ENCODE measurements at places on chromosomes 5 and 9.

DNA sequence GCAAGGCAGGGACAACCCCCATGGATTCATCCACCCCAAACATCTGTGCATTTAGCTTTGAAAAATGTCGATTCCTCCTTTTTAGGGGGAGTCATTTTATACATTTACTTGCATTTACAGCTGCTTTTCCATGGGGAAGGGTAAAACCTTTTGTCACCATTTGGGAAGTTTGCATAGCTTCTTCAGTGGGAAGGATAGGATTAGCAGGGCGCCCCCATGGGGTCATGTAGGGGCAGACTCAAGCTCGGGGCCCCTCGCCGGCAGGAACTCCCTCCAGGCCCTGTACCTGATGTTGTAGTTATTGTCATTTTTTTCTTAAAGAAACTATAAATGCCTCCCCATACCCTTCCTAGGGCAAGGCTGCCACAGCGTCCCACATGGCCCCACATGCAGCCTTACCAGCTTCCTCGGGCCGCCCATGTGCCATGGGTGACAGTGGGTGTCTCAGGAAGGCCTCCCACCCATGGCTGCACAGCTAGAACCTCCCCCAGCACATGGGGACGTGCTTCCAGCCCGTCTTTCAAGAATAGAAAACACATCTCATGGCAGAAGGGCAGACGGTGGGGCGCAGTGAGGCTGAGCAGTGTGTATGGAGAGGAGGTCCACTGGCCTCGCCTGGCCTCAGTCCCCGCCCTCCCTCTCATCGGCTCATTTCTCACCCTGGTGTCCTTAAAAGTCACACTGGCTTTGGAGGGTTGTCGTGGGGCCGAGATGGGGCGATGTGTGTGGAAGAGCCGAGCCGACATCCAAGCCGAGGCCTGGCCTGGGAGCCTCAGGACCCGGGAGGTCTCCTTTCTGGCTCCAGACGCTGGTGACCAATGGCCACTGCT, 76.1 kb upstream of the OTULINL start:
- DNase-seq, result no peak

DNA sequence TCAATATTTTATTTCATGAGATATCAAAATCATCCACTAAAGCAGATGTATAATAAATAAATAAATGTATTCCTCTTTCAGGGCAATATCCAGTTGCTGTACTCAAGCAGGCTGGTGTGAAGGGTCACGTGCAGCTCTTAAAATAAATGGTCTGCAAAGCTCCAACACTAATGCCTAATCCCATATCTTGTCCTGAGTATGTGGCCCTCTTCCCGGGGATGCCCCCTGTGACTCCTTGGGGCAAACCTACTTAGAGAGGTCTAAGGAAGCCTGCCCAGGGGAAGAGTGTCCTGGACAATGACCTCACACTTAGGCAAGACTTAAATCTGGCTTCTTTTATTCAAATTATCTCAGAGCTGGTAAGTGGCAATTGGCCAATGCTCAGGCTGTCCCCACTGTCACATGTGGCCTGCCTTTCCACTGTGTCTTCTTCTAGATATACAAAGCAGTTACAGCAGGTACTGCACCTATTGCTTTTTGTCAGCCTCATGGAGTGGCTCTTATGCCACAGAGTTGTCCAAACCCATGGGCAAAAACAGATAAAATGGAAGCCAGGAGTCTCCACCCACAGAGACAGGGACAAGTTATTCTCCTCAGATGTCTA, 55.3 kb downstream of the SEMA5A start:
- DNase-seq, result no peak

DNA sequence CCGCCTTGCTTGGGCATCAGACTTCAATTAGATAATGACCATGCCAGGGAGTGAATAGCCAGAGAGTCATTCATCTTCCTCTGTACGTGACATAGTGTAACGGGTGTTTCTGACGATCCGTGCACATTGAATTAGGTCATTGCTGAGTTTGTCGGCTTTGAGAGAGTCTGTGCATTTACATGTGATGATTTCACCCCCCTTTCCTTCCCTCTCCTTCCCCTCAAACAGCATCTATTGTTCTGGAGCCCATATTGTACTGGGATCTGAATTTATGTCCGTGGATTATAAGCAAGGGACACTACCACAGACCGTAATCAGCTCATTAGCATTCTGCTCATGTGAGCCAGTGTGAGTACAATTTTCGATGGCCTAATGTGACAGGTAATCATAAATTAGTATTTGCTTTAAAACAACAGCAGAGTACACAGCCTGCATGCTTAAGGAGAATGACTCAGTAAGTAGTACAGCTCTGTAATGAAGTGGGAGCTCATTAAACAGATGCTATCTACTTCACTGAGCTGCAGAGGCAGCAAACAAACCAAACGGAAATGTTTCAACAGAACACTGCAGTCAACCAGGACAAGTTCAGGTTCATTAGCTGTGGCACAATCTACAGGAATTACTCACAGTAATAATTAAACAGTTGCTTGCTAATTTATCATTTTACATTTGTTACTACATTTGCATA, 302.1 kb downstream of the CSNK1G3 start:
- no peak for DNase-seq

DNA sequence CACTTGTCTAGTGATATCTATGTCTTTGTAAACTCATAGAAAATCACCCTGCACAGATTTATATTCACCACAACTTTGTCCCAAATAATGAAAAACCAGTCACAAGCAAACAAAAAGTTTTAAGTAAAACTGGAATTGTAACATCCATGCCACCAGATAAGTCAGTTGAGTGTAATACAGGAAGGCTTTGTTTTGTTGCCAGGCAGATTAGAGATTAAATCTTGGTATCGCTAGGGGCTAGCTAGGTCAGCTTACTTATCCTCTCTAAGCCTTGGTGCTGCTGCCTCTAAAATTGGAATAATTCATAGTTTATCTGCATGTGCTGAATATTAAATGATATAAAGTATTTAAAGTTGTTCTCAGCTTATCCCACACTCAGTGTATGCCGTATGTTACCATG, 1062.5 kb downstream of the CDH9 start:
- DNase-seq, result no peak

GRCh38 chr9:68979538-68980314, 34.2 kb downstream of the PRKACG start:
- DNase-seq, result no peak

- no peak for DNase-seq
Measured at GRCh38 chr5:170963521-170963920, 101.7 kb downstream of the RANBP17 start.

DNA sequence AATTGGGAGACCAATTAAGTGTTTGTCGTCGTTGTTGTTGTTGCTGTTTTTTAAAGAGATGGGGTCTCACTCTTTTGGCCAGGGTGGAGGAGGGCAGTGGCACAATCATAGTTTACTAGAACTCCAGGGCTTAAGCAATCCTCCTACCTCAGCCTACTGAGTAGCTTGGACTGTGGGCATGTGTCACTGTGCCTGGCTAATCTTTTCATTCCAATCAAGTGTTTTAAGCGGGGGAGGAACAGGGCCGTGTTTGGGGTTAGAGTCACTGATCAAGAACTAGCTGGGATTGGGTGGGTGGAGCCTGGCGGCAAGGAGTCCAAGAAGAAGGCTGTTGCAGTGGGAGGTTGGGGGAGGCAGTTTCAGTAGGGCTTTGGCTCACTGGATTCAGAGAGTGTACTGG, 13.8 kb downstream of the SNX30 start:
- DNase-seq, result no peak

GRCh38 chr5:149355688-149356087, 2.2 kb upstream of the PCYOX1L start:
- DNase-seq, result no peak

DNA sequence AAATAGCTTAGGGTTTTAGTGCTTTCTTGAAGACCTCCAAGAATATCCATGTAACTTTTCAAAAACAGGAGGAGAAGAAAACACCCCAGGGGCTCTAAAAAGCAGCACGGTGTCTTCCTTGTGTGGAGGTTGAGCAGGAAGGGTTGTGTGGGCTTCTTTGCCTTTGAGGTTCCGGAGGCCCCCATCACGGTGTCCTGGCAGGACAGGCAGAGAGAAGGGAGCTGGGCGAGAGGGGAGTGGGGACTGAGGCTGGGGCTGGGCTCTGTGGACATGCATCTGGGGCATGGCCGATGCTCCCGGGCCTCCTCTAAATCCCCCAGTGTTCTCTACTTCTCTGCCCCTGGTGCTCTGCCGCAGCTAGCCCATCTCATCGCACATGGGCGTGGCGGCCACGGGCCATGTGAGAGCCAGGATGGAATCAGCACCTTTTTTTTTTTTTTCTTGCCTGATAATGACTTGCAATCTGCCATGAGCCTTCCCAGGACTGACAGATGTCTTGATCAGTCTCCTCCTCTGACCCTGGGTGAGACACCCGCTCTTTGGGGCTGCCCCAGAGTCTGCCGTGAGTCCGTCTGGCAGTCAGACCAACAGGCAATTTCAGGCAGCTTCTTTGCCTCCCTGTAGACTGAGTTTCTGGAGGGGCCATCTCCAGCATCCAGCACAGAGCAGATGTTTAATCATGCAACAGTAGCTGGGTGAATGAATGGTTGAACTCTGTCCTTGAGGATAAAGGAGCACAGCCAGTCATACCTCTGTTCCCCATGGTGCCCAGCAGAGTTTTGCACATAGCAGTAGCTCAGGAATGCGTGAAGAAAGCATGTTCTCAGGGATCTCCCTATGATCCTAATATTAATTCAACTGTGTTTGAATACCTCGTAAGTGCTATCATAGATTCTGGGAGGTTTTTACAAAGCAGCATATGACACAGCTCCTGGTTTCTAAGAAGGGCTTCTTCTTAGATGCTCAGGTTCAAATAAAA, 12.1 kb downstream of the CXCL14 start:
- no peak for DNase-seq

DNA sequence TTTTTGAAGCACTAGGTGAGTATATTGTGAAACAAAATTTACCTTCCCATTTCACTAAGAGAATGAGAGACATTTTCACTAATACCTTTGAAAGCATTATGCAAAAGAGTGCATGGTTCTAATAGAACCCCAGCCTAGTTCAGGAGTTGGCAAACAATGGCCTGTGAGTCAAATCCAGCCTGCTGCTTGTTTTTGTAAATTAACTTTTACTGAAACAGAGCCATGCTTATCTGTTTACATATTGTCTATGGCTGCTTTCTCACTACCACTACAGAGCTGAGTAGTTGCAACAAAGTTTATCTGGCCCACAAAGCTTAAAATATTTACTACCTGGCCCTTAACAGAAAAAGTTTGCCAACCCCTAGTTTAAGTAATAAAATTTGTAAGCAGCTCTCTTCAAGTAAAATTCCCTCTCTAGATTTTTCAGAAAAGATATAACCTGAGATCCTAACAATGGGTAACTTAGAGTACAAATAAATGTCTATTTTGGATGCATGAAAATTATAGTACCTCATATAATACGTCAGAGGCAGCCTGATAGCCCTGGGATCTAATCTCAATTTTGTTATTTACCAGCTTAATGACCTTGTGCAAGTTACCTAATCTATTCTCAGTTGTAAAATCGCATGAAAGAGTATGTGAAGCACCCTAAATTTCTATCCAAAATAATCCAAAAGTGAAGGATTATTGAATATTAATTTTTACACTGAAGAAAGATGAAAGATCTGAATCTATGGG, 50.7 kb upstream of the ARL15 start:
- no peak for DNase-seq

DNA sequence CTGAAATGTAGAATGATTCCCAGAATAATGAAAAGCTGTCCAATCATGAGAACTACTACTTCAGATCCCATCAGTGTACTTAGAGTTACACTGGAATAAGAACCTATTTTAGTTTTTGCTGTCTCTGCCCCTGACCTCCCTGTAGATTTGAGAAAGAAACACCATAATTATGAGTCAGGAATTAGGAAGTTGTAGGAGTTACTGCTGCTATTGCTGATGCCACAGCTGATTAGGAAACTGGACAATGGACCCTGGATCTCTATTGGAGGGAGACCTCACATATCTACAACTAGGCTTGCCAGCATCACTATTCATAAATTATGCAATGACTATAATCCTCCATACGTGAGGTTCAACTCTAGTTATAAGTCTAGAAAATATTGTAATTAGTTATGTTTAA, 48.8 kb upstream of the EDIL3 start:
- no peak for DNase-seq

DNA sequence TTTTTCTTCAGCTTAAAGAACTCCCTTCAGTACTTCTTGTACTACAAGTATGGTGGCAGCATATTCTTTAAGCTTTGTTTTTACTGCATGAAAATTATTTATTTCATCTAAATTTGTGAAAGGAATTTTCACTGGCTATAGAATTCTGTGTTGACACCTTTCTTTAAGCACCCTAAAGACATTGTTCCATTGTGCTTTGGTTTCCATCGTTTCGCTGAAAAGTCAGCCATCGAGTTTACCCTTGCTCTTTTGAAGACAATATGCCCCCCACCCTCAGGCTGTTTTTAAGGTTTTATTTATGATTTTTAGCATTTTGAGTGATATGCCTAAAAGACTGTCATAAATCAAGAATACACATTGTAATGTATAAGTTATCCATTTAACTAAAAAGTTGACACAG, 27.3 kb upstream of the COL5A1 start:
- DNase-seq, result no peak

- DNase-seq, result no peak
Measured at GRCh38 chr5:56018832-56019231, 24.1 kb upstream of the IL6ST start.

DNA sequence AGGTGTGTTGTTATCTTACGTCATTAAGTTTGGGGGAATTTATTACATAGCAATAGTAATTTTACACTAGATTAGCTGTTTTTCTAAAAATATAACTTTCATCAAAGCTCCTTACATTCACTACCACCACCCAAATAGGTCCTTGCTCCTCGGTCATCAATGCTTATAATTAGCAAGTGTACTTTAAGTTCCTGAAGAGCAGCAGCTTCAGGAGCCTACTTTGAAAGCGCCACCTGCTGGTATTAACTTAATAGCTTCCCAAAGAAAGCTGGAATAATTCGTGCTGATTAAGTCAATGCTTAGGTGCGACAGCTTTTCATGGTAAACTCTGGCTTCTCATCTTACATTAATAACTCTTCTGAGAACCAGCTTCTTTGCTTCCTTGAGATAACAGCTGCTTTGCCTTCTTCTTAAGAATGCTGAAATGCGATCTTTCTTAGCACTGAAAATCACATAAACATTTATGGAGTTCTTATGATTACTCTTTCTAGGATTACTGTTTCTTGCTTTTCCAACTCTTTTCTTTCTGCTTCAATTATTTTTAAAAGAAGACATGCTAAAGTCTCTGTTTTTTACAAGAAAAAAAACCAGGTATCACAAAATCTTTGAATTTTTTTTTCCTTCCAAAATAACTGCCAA, 10.0 kb upstream of the C5 start:
- DNase-seq, result no peak

DNA sequence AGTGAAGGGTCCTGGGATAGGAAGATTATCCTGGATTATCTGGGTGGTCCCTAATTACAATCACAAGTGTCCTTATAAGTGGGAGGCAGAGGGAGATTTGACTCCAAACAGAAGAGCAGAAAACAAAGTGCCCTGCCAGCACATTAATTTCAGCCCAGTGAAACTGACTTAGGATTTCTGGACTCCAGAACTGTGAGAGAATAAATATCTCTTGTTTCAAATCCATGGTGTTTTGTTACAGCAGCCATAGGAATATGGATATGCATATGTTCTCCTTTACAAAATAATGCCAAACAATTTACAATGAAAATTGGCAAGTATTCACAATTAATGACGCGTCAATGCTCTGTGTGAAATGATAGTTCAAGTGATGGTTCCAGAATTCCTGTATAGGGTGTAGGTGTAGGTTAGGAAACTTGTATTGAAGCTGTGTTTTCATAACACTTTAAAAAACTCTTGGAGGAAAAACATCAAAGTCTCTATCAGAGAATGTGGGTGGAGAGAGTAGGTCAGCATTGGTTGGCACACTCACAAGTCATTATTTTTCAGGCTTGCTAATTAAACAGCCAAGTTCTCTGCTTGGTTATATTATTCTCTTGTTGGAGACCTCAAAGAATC, 19.9 kb upstream of the PLPP1 start:
- no peak for DNase-seq

- DNase-seq, result no peak
Measured at GRCh38 chr9:6680797-6681146, 35.2 kb upstream of the GLDC start.
